ENCODE measurements at places on chromosomes 5 and 9.

- DNase-seq: no peak
Observed at GRCh38 chr9:135762921-135763320, 60.9 kb downstream of the KCNT1 start.

DNA sequence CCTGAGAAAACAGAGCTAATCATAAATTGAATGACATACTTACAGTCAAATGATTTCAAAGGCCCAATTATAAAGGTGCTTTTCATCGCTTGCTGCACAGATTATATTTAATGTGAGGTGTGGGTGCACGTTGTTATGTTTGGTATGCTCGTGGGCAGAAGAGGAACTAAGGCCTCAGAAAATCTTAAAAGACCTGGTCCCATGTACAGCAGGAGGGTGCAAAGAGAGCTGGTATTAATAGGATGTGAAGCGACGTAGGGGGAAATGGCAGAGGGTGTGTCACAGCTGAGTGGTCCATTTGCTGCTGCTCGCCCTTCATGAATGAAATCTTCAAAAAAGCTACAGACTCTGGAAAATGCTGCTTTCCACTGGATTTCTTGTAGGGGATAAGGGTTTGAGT lies 40.5 kb upstream of the IFNK start:
- no peak for DNase-seq

- DNase-seq: no peak
Observed at GRCh38 chr5:3355126-3355525, 240.5 kb upstream of the IRX1 start.

- DNase-seq: no peak
Observed at GRCh38 chr5:15538516-15538915, 38.5 kb downstream of the FBXL7 start.

DNA sequence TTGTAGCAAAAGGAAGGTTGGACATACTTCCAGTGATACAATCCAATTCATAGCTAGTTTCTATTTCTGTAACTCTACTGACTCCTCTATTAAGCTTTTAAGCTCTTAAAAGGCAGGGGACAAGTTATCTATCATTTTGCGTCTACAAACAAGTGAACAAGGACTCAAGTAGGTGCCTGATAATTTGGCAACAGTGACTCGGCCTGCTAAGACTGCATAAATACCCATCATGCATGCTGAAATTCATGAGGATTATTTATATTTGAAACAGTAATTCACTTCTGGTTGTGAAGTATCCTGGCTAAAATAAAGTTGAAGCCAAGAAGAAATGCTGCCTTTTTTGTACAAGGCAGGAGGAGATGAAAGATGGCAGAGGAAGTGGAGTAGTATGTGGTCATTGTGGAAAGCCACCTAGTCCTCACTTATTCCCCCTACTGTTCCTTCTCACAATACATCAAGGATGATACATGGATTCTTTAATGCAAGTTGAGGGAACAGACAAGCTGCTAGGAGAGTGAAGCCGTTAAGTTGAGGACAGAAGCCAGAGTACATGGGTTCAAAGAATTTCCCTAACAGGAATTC lies 74.0 kb downstream of the MRPS27 start:
- DNase-seq: no peak

DNA sequence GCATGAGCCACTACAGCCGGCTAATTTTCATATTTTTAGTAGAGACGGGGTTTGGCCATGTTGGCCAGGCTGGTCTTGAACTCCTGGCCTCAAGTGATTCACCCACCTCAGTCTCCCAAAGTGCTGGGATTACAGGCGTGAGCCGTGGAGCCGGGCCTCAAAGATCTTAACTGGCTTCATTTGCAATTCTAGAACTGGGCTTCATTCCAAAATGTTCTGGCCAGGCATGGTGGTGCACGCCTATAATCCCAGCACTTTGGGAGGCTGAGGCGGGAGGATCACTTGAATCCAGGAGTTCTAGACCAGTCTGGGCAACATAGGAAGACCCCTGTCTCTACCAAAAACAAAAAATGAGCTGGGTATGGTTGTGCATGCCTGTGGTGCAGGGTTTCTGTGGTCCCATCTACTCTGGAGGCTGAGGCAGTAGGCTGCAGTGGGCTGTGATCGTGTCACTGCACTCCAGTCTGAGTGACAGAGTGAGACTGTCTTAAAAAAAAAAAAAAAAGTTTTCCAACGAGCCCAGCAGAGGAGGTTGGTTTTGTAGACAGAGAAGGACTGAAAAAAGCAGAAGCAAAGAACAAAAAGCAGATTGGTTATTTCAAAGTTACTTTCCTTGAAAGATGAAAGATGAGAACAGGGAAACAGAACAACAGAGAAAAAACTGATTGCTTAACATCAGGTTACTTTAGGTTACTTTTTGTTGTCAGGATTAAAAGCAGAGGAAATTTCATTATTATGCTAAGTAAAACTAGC lies 78.2 kb downstream of the ANKRD55 start:
- DNase-seq: no peak
